ENCODE measurements at places on chromosomes 5 and 9.

- no peak for DNase-seq
Observed at GRCh38 chr5:178683783-178684182, 46.7 kb downstream of the ZNF354A start.

DNA sequence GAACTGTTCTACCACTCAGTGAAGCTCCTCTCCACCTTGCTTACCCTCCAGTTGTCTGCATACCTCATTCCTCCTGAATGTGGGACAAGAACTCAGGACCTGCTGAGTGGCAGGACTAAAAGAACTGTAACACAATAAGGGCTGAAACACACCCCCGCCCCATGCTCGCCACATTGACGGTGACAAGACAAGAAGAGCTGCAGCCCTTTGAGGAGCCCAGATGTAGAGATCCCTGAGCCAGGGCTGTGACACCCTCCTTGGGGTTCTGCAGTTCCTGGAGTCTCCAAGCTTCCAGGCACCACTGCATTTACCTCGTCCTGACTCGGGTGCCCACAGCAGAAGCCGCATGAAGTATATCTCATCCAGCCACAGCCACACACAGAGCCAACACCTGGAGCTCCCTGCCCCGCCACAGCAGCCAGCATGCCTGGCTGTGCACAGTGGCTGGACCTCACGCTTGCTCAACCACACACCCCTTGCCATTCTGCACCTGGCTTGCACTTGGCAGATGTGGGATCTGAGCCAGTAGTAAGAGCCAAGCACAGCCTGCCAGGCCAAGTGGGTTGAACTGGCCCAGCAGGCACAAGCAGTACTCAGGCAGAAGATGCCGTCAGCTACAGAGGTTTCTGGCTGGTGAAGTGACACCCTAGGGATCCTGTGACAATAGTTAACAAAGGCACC, 166.1 kb downstream of the RNF180 start:
- no peak for DNase-seq

GRCh38 chr9:86036555-86036954, 62.8 kb downstream of the GOLM1 start:
- DNase-seq = no peak

GRCh38 chr9:84314306-84314705, 26.3 kb downstream of the SLC28A3 start:
- no peak for DNase-seq

GRCh38 chr5:157821822-157822622, 36.9 kb downstream of the CLINT1 start:
- no peak for DNase-seq

DNA sequence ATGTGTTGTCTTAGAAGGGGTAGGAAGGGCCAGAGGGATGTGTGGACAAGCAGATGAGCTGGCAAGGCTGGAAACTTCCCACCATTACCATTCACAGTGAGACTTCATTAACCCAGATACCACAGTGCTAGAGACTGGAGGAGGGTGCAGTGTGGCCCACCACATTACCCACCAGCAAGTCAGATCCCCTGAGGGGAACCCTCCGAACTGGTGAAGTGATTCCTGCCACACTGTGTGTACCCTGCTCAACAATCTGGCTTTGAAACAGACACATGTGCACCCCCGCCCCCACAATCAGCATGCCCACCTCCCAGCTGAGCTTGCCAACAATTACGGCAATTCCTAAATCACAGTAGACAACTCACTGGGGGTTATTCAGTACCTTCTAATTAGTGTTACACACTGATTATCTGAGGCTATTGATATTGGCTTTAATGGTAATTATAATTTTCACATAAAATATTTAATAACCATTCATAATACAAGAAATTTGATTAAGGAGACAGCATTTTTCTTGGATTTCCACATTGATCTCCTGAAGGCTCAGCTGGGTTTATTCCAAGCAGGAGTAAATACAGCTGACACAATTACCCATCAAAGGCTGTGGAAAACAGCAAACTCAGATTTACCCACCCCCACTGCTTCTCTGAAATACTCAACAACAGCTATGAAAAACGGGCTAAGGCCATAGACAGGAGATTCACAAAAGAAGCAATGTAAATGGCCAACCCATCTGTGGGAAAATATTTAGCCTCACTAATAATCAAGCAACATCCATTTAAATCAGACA, 169.3 kb upstream of the FSTL4 start:
- no peak for DNase-seq

DNA sequence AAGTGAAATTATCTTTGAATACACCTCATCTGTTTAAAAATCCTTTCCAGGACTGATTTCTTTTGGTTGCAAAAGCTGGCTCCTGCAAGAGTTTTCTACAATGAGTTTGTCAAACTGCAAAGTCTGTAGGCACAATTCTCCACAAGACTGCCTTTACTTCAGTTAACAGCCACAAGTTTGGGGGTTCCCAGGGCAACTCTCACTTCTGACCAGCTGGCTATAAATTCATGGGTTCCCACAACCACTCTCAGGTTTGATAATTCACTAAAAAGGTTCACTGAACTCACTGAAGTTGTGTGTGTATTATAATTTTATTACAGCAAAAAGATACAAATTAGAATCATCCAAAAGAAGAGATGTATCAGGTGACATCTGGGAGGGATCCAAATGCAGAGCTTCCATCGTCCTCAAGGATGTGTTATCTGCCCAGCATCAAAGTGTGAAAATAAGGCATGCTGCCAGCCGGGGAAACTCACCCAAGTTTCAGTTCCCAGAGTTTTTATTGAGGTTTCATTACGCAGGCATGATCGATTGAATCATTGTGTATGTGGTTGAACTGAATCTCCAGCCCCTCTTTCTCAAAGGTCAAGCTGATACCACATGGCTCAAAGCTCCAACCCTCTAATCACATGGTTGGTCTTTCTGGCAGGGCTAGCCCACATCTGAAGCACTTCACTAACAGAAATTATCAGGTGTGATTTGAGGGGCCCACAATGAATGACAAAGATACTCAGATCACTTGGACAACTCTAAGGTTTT, 19.0 kb upstream of the PSIP1 start:
- DNase-seq = no peak

DNA sequence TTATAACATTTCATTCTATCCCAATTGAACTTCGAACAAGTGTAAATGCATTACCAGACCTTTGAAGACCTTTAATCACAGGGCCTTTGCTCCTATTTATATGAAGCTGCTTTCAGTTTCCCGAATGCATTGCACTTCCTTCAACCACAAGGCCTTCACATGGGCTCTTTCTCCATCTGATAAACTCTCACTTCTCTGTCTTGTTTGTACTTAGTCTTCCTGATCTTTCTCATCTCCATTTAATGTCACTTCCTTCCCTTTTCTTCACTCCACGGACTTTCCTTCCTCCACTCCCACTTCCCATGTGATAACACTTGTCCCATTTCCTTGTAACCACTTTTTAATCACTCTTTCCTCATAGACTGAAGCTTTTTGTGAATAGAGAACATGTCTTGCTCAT, 74.3 kb upstream of the TNC start:
- no peak for DNase-seq

- DNase-seq = no peak
Observed at GRCh38 chr5:139246394-139246793, 47.1 kb upstream of the MATR3 start.

DNA sequence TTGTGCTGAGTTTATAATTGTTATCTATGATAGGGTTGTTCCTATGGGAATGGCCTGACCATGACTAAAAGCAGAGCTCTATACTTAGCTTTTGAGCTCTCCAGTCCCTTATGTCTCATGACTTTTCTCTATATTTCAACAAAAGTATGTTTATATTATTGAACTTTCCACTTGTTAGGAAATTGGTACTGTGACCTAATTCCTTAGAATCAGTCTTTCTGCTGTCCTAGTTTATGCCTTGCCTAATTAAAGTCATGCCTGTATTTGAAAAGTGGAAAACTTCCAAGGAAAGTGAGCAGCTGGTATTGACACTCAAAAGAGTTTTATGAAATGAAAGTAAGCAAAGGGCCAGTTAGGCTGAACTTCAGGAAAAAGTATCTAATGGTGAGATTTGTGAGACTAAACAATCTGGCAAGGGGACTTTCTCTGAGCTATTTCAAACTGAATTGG, 68.6 kb downstream of the XRCC4 start:
- no peak for DNase-seq

- no peak for DNase-seq
Observed at GRCh38 chr5:38782180-38782835, 63.5 kb upstream of the OSMR start.

DNA sequence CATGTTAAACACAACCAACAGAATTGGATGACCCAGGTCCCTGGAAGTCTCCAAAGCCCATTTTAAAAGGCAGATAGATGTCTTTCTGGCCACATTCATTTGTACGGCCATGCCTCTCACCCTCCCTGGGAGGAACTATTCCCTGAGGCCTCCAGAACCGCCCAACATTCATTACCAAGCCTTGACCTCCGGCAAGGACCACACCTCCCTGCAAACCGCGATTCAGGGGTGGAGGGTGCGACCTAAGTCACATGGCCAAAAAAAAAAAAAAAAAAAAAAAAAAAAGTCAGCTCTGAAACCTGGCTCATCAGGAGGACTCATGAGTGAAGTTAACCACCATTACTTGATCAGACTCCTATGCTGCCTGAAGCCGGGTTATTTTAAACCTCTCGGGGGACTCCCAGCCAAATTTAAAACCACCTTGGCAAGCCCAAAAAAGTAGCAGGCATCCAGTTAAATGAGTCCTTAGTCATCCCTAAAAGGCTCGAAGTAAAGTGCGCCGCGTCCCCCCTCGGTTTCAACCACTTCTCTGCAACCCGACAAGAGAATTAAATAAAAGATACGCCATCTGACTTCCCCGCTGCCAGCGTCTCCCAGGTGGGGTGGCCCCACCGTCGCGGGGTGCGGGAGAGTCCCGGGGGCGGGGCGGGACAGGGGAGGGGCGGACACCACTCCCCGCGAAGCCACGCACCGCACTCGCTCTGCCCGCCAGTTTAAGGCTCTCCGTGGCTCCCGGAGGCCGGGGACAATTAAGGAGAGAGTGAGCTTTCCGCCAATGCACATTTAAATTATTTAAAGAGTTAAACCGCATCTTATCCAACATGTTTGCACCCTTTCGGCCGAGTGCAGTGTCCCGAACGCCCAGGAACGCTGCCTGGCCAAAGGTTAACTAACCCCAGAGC, 2.3 kb downstream of the KLF9 start:
- DNase-seq = no peak

DNA sequence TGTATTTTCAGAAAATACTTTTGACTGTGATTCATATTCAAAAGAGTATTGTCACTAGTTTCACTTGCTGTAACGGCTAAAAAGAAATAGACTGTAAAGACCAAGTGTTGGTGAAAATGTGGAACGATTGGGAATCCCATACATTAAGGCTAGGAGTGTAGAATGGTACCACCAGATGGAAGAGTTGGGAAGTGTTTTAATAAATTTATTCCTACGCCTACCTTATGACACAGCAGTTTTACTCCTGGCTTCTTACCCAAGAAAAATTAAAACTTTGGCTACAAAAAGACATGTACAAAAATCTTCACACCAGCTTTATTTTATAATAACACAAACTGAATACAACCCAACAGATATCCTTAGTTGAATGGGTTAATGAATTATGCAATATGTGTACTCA, 256.2 kb downstream of the TAF11L14 start:
- no peak for DNase-seq

DNA sequence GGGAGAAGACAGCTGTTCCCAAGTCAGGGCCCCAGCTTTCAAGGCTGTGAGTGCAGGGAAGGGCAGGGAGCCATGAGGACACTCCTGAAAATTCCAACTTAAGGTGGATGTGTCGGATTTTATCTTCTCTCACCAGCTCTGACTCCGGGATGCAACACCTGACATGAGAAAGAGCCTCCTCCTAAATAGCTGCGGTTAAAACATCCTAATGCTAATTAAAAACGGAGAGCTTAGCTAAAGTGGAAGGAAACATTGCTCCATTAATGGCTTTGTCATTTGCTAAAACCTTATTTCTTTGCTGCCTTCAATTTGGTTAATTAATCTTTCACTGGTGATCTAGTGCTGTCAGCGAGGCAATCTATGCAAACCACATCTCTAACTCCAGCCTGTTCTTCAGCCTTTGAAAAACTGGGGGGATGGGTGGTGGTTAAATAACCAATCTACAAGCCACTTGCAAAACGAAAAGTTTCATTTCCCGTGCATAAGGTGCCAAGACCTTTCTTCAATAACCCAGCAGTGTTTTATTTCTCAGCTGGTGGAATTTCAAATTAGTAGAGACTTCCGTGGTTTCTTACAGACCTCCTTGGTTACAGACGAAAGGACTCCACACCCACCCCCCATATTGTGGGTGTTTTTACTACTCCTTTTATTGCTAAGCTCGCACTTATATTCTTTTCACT, 379.6 kb downstream of the MLLT3 start:
- DNase-seq = no peak

DNA sequence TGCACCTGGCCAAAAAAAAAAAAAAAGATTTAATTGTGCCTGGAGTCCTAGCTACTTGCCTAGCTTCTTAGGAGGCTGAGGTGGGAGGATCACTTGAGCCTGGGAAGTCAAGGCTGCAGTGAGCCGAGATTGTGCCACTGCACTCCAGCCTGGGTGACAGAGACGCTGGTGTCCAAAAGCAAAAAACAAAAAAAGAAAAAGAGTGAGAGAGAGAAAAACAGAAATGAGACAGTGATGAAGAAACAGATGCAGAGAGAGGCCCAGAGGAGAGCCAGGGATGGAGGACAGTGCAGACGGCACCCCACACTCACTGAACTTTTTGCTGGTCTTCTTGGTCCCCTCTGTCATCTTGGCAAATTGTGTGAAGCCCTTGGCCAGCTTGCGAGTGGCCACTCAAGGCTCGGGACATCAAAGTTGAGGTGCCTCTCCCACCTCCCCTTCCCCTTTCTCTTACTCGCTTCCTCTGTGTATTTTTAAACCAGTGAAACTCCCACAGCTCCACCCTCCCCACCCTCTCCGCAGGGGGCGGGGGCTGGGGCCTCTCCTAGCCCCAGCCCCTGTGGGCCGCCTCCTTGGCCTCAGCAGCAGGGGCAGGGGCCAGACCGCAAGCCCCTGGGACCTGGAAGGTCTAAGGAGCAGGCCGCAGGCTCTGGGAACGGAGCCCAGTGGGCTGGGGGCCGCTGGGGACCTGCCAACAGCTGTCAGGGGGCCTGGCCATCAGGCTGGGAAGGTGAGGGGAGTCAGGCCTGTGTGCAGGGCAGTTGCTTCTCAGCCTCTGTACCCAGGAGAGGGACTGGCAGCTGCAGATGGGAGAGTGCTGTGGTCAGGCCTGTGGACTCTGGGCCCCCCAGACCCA, at the start of gene SH2D3C:
Gene SH2D3C (minus strand): TSS at position 387 of the 856 bp plus-strand sequence. CDS start 39 bp downstream, at position 348.
- DNase-seq = no peak

- DNase-seq = peak; percentile 38
Observed at GRCh38 chr5:147483961-147484707, 25.7 kb downstream of the DPYSL3 start.

DNA sequence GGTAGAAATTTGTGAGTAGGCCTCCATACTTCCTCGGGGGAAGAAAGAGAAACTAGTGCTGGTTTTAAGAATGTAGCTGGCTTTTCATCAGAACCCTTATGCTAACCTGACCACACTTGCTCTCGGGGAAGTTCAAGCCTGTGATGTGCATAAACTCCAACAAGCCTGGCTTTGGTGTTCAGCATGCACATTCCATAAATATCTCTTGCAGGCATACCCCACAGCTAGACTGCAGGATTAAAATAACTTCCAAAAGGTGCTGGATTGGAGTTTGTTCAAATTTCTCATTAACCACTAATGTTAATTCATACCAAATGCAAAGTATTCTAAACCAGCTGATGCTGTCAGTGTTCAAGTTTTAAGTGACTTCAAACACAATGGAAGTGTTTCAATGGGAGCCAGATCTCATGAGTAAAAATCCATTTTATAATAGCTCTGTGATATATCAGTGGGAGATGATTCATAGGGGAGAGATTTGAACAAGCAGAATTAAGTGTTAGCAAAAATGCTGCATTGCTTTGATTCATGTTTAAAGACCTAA, 79.4 kb downstream of the NPR3 start:
- DNase-seq = no peak

GRCh38 chr5:176671890-176672747, 24.8 kb downstream of the TSPAN17 start:
- no peak for DNase-seq
